ENCODE measurements at places on chromosomes 12 and 14. TPM values are rescaled to one million over a fixed set of nuclear protein-coding genes. Genes with fewer than 3 reads are reported as not detected.
A peak's percentile ranks its signal among the peaks of the same experiment; 100 is the strongest.

Gene ZDHHC22
- polyA plus RNA-seq = not detected

Gene IGF1
- polyA plus RNA-seq = not detected

GRCh38 chr14:61516964-61517653, 178.2 kb upstream of the HIF1A start:
- H3K4me3 ChIP-seq = no peak overlapping the region
- H3K36me3 ChIP-seq = peaks cover 6% of the 10 kb centered on the region
- peaks cover 42% of the 10 kb centered on the region for H3K4me1 ChIP-seq
- DNase-seq = no peak

- H3K27me3 ChIP-seq = no peaks in the 10 kb centered on the region
- DNase-seq = no peak
- no peaks in the 10 kb centered on the region for H3K36me3 ChIP-seq
- H3K4me3 ChIP-seq = no peak overlapping the region
These were observed 336.3 kb downstream of the BMP4 start for GRCh38 chr14:53620317-53620716.

Gene CNTN1
- not detected for polyA plus RNA-seq

Gene OR4L1
- not detected for polyA plus RNA-seq

Gene OR2AP1
- polyA plus RNA-seq = not detected

DNA sequence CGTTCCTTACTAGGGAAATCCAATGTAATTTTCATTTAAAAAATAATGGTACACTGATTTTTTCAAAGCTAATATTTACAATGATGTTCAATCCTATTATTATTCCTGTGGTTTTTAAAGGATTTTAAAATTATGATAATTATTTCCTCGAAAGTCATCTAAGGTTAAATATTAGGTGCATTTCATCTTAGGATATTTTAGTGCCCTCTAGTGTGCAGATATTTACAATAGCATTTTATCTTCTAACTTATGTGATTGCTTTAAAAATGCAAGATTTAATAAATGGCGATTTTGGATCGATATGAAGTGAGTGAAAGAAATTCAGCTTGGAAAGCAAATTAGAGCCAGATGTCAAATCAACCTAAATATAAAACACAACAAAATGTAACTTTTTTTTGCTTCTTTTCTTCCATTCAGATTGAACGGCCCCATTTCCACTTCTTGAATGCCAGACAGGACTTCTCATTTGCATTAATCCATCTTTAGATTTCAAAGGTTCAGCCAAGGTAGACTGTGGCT, 293.5 kb downstream of the SLC6A15 start:
- H3K27me3 ChIP-seq = no peaks in the 10 kb centered on the region
- no peaks in the 10 kb centered on the region for H3K36me3 ChIP-seq
- DNase-seq = no peak
- H3K4me3 ChIP-seq = no peak overlapping the region

- no peak overlapping the region for H3K27ac ChIP-seq
- no peaks in the 10 kb centered on the region for H3K27me3 ChIP-seq
- DNase-seq = no peak
- H3K4me3 ChIP-seq = no peak overlapping the region
- no peaks in the 10 kb centered on the region for H3K36me3 ChIP-seq
- H3K4me1 ChIP-seq = no peaks in the 10 kb centered on the region
These were observed 379.8 kb downstream of the NAV3 start for GRCh38 chr12:78210506-78210860.

DNA sequence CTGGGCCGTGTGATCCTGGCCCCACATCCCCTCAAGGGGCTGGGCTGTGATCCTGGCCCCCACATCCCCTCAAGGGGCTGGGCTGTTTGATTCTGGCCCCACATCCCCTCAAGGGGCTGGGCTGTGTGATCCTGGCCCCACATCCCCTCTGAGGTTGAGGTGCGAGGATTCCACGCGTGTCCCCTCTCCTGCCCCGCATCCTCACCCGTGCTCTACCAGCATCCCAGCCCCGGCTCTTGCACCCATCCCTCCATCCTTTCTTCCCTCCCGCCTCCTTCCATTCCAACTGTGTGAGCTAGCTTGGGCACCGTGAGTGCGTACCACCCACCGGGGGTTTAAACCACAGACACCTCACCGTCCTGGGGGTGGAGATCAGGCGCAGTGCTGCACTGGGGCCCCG, 31.1 kb upstream of the TMEM179 start:
- no peak for DNase-seq
- no peak overlapping the region for H3K4me3 ChIP-seq
- H3K27ac ChIP-seq = no peak overlapping the region
- H3K27me3 ChIP-seq = no peaks in the 10 kb centered on the region
- no peaks in the 10 kb centered on the region for H3K36me3 ChIP-seq

DNA sequence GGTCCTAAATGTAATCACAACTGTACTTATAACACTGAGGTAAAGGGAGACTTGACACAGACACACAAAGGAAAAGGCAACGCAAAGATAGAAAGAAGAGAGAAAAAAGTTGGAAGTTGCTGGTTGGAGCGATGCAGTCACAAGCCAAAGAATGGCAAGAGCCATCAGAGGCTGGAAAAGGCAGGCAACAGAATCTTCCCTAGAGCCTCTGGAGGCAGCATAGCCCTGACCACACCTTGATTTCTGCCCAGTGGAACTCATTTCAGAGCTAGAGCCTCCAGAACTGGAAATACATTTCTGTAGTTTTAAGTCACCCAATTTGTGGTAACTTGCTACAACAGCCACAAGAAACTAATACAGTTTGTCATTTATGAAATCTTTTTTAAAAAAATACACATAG, 89.2 kb downstream of the PUS7L start:
- H3K4me1 ChIP-seq = no peaks in the 10 kb centered on the region
- no peak overlapping the region for H3K4me3 ChIP-seq
- no peaks in the 10 kb centered on the region for H3K36me3 ChIP-seq

GRCh38 chr12:92431146-92431545, 271.6 kb upstream of the PLEKHG7 start:
- DNase-seq = no peak
- H3K27me3 ChIP-seq = no peaks in the 10 kb centered on the region
- no peak overlapping the region for H3K4me3 ChIP-seq
- H3K36me3 ChIP-seq = no peaks in the 10 kb centered on the region
- H3K4me1 ChIP-seq = no peaks in the 10 kb centered on the region

DNA sequence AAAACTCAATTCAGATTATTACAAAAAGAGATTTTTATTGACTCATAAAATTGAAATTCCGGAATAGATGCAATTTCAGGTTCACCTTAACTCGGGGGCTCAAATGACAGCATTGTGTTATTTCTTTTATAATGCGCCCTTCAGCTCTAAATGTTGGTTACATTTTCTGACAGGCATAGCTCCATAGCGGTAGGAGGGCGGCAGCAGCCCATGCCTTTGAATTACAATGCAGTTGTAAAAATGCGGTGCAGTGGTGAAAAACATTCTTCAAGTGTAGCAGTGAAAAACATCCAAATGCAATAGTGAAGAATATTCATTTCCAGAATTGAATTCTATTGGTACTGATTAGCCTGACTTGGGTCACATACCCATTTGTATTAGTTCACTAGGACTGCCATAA, 215.3 kb upstream of the PKP2 start:
- H3K36me3 ChIP-seq = no peaks in the 10 kb centered on the region
- H3K4me3 ChIP-seq = no peak overlapping the region
- H3K27ac ChIP-seq = no peak overlapping the region

Gene GPRC5D
- polyA plus RNA-seq = 0.83 TPM

DNA sequence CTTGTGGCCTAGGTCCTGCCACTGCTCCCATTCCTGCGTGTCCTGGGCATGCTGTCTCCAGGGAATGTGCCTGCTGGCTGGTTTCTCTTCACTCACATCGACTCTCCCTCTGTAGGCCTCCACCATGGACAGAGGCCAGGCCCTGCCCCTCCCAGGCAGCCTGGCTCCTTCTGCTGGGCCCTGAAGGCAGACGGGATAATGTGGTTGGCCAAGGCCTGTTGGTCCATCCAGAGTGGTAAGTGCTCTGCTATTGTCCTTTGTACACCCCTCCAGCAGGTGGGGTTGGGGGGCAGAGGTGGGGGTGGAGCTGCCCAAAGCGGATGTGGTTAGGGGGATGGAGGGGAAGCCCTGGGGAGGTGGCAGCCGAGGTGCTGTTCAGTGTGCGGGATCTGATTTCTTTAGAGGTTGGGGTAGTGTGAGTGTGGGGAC, 9.5 kb upstream of the NR4A1 start:
- peak overlapping the region; percentile 25 for H3K27ac ChIP-seq
- no peaks in the 10 kb centered on the region for H3K27me3 ChIP-seq
- DNase-seq = peak; percentile 55
- H3K4me1 ChIP-seq = peaks cover 14% of the 10 kb centered on the region
- no peak overlapping the region for H3K4me3 ChIP-seq

DNA sequence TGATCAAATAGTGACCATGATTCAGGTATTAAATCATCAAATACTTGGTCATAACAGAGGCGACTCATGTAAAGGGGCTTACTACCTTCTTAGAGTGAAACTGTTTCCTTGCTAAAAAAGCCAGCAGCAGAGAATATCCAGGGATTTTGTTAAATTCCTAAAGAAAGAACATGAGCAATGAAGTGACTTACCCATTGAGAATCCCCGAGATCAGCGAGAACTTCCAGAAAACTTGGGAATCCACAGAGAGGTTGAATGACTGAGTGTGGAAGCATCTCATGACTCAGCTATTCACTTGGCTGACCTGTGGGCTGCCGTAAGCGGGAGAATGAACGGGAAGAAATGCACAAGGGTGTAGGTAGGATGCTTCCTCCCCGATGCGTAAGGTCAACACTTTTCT, 85.3 kb upstream of the KCNA1 start:
- H3K4me3 ChIP-seq = no peak overlapping the region
- H3K36me3 ChIP-seq = no peaks in the 10 kb centered on the region
- H3K4me1 ChIP-seq = peaks cover 23% of the 10 kb centered on the region
- no peaks in the 10 kb centered on the region for H3K27me3 ChIP-seq
- no peak for DNase-seq

Gene TGFB3
- not detected for polyA plus RNA-seq

Gene FIGNL2
- 0.07 TPM for polyA plus RNA-seq

GRCh38 chr12:92446083-92446460, 256.7 kb upstream of the PLEKHG7 start:
- H3K27me3 ChIP-seq = no peaks in the 10 kb centered on the region
- H3K27ac ChIP-seq = no peak overlapping the region
- peaks cover 12% of the 10 kb centered on the region for H3K4me1 ChIP-seq
- no peaks in the 10 kb centered on the region for H3K36me3 ChIP-seq
- no peak overlapping the region for H3K4me3 ChIP-seq

GRCh38 chr12:91732086-91732485, 413.6 kb downstream of the BTG1 start:
- DNase-seq = no peak
- H3K27ac ChIP-seq = no peak overlapping the region
- no peaks in the 10 kb centered on the region for H3K36me3 ChIP-seq

GRCh38 chr14:79281244-79282152, 929.8 kb downstream of the DIO2 start:
- no peaks in the 10 kb centered on the region for H3K36me3 ChIP-seq
- H3K27ac ChIP-seq = no peak overlapping the region
- H3K27me3 ChIP-seq = peaks cover 4% of the 10 kb centered on the region

Data from naive thymus-derived CD4-positive, alpha-beta T cell (primary cell).